ENCODE measurements at places on chromosomes 2 and 18.

DNA sequence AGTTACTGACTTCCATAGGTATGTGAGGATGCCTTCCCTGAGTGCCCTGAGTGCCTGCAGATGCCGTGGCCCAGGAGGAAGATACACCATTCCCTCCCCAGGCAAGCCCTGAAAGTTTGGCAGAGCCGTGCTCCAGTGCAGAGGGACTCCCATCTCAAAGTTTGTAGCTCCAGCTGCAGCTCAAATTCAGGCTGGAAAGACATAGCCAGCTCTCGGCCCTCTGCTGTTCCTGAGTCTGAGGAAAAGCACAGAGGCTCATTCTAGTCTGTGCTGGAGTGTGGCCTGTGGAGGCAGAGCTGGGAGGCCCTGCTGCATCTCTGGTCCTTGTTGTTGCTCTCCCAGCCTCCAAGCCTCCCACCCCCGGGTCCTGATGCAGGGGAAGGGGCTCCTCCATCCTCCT lies 15.9 kb upstream of the TPO start:
- no peak for DNase-seq

GRCh38 chr2:205689820-205690219 lies 7.5 kb downstream of the NRP2 start:
- no peak for DNase-seq

GRCh38 chr2:197946562-197946961 lies 142.2 kb downstream of the PLCL1 start:
- no peak for DNase-seq

GRCh38 chr2:240568678-240569522 lies 616 bp downstream of the RNPEPL1 start:
- no peak for DNase-seq

GRCh38 chr2:26347286-26347865 lies 787 bp upstream of the ADGRF3 start:
- DNase-seq = no peak

- DNase-seq = no peak
These were observed 10.8 kb upstream of the CRACDL start for GRCh38 chr2:98946855-98947254.

GRCh38 chr2:38708900-38709566 lies 42.1 kb downstream of the SRSF7 start:
- DNase-seq = no peak

- no peak for DNase-seq
These were observed 196.3 kb upstream of the SIX3 start for GRCh38 chr2:44744961-44745892.

- no peak for DNase-seq
These were observed 72.5 kb downstream of the GALR1 start for GRCh38 chr18:77321823-77322805.
